SW480 (cell line): ENCODE measurements at places on chromosomes 16 and 17.

DNA sequence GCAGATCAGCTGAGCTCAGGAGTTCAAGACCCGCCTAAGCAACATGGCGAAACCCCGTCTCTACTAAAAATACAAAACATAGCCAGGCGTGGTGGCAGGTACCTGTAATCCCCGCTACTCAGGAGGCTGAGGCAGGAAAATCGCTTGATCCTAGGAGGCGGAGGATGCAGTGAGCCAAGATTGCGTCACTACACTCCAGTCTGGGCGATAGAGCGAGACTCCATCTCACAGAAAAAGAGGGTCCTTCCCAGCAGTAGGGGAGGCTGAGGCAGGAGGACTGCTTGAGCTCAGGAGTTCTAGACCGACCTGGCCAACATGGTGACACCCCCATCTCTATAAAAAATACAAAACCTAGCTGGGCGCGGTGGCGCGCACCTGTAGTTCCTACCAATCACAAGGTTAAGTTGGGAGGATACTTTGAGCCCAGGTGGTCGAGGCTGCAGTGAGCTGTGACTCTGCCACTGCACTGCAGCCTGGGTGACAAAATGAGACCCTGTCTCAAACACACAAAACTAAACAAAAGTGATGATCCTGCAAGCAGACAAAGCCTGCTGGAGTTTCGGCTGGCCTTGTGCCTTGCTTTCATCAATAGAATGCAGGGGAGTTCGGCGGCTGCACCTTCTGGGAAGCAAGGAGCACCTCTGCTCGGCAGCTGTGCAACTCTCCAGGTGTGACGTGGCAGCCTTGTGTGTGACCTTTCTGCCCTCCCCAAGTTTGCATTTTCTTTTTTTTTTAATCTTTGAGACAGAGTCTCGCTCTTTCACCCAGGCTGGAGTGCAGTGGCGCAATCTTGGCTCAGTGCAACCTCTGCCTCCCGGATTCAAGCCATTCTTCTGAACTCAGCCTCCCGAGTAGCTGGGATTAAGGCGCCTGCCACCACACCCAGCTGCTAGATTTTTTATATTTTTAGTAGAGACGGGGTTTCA is 12.4 kb upstream of the YWHAE start:
- DNase-seq = no peak

DNA sequence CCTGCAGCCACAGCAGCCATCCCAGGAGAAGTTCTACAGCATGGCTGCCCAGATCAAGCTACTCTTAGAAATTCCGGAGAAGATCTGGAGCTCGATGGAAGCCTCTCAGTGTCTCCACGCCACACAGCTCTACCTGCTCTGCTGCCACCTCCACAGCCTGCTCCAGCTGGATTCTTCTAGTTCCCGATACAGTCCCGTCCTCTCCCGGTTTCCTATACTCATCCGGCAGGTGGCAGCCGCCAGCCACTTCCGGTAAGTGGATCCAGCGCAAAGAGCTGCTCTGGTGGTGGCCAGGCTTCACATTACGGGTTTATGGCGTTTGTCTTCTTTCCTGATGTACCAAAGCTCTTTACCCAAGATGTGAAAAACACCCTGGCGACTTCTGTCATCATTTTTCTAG is 3.6 kb downstream of the COG1 start:
- no peak for DNase-seq

GRCh38 chr16:87335625-87336433 is 18.6 kb upstream of the C16orf95 start:
- DNase-seq = no peak

DNA sequence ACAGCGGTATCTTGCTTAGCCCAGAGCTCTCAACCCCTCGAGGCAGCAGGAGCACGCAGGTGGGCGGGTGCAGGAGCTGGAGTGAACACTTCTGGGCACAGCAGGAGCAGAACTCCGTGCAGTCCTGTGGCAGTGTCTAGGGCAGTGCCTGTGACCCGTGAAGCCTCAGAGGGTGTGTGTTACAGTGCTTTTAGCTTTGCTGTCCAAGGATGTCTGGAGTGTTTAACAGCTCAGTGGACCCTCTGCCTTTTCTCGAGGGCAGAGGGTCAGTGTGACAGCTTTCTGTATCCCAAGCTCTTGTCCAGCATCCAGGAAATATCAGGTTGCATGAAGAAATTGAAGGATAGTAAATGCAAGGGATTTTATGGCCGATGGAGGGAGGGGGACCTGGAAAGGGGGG is 16.4 kb upstream of the SSTR5 start:
- no peak for DNase-seq

- DNase-seq = no peak
Observed at GRCh38 chr16:8904018-8904430, 21.9 kb downstream of the LITAFD start.

DNA sequence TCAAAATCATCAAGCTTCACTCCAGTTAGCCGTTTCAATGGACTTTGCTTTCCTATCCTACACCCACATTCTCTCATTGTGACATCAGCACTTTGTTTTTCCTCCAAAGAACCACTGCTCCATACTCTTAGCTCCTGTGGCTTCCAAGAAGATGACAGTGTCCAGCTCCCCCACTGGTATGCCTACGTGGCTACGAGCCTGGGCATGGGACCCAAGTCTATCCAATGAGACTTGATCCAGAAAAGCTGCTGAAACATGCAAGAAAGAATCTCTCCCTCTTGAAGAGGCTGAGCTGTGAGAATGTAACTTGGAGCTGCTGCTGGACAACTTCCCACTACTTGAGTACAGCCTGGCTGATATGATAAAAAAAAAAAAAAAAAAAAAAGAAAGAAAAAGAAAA is 9.4 kb downstream of the TOX3 start:
- no peak for DNase-seq

- no peak for DNase-seq
Observed at GRCh38 chr16:64240586-64240985, 881.3 kb downstream of the CDH11 start.

DNA sequence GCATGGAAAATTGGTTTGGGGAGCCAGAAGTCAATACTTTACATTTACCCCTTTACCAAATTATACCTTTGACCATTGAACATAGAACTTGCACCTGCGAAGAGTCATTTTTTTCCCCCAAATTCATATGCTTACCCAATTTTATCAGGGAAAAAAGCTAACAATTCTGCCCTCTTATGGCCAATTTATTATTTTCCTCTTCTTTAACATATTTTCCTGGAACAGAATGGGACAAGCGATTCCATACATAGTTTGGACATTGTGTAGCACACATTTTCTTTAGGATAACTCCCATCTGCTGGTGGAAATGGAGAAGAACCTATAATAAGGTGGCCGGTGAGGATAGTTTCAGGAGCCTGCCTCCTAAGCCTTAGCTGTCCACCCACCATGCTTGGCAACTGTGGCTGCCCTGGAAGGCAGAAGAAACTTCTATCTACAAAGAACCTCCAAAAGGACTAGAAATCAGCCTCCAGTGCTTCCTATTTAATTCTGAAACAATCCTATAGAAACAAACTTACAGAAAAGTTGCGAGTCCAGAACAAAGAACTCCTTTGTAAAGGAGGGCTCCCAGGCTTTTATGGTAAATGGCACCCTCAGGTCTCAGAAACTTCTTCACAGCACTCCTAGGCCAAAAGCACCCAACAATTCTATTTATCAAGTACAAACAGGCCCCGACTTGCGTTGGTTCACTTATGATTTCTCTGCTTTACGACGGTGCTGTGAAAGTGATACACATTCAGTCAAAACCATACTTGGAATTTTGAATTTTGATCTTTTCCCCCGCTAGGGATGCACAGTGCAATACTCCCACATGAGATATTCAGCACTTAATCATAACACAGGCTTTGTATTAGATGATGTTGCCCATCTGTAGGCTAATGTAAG is 64.1 kb upstream of the CACNG4 start:
- peak; percentile 26 for DNase-seq

DNA sequence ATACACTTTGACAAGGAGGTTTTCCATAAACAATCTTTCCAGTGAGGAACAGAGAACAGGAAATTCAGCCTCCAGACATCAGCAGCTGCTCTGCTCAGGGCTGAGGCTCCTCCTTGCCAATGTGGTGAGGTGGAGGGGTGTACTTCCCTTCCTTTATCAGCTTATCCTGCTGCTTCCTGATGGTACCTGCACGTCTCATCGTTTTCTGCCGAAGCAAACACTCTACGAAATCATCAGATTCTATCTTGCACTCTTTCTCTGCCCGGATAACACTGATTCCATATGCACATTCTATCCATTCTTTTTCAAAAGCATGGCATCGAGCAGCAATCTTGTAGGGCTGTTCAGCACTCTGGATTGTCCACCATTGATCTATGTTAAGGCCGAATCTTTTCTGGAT is 15.4 kb upstream of the SEZ6 start:
- no peak for DNase-seq

DNA sequence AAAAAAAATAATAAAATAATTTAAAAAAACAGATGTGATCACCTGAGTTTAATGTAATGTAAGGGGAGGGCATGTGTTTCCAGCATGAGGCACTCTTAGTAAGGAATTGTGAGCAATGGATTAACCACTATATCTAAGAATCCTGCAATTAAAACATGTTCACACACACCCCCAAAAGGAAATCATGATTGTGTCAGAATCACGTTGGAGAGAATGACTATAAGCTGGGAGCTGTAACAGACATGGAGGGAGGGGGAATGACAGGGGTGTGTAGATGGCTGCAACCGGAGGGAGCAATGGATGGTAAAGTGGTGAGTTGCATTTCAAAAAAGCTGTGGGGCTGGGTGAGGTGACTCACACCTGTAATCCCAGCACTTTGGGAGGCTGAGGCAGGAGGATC is 13.6 kb upstream of the CCL22 start:
- no peak for DNase-seq

DNA sequence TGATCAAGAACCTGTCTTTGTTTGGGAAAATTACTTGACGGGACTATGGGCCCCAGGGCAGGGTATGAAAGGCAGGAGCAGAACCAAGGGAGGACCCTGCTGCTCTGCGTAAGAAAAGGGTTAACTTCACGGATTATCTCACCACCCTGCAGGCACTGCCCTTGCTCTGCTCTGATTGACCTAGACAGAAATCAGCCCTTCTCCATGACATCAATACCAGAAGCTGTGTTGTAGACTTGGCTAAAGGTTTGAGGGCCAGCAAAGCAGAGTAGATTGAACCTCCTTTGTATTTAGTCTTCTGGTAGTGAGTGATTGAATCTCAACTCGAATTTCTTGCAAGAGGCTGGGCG is 52.9 kb upstream of the ETV4 start:
- DNase-seq = no peak

GRCh38 chr17:64685705-64686104 is 23.6 kb upstream of the SMURF2 start:
- no peak for DNase-seq
